GM12864 (cell line): ENCODE measurements at places on chromosomes 3 and 15.

GRCh38 chr3:60575718-60576272 lies 675.5 kb downstream of the FHIT start:
- no peak for DNase-seq

DNA sequence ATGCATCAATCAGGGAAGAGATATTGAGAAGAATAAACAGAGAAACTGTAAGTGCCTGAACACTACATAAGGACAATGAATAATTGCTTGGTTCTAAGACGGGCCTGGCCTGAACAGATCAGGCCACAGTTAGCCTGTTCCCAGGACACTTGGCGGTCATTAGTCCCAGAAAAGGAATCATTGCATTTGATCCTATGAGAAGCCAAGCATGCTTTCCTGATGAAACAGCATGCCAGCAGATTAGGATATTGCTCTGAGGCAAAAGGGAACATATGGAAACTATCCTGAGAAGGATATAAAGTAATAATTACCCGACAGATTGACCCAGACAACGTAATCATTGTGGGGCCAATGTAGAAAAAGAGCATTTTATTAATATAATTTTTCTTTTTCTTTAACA lies 51.9 kb downstream of the STRIT1 start:
- DNase-seq, result no peak

DNA sequence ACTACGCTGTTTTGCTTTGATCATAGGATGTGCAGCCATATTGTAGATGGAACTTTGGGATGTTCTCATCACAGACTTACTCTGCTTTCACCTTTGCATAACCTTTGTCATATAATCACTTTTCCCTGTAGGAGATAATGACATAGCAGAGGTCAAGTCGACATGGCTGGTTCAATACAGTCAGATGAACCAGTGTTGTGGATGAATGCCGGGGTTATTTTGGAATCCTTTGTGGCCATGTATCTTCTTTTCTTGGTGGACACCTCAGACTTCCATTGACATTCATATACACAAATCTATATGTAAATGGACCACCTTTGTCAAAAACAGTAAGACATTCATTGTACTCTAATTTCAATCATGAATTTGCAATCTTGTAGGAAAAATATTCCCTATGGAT lies 180.2 kb downstream of the PTPRG start:
- DNase-seq, result no peak

DNA sequence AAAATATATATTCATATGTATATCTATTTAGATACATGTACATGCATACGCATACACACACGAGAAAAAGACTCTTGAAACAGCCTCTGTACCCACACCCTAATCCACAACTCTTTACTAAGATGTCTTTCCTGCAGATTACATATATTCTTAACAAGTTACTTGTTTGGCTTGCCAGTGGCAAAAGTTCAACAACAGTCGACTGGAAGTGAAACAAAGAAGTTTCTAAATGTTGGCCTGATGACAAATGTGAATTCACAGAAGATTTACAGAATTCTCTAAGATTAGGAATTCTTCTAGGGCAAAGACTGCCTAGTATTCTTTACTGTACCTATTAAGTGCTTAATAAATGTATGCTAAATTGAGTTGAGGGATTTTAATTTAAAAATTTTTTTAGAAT lies 116.8 kb downstream of the CDIN1 start:
- DNase-seq, result no peak

DNA sequence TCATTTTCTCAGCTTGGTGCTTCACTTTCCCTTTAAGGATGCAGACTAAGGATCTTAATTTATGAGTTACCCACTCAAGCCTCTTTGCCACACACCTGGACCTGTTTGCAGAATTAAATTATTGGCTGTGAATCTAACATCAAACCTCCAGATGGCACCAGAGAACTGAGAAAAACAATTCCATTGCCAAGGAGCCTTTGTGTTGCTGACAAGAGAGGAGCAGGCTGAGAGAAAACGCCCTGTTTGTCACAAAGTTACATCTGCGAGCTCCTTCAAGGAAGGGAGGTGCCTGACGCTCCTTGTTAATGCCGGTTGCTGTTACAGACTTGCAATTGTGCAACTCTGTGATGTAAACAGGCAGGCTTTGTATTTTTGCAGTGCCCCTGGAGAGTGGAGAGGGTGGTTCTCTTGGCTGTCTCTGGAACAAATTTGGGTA lies 36.3 kb upstream of the TMC3 start:
- DNase-seq, result no peak
